ENCODE measurements at places on chromosomes 11 and 22.

DNA sequence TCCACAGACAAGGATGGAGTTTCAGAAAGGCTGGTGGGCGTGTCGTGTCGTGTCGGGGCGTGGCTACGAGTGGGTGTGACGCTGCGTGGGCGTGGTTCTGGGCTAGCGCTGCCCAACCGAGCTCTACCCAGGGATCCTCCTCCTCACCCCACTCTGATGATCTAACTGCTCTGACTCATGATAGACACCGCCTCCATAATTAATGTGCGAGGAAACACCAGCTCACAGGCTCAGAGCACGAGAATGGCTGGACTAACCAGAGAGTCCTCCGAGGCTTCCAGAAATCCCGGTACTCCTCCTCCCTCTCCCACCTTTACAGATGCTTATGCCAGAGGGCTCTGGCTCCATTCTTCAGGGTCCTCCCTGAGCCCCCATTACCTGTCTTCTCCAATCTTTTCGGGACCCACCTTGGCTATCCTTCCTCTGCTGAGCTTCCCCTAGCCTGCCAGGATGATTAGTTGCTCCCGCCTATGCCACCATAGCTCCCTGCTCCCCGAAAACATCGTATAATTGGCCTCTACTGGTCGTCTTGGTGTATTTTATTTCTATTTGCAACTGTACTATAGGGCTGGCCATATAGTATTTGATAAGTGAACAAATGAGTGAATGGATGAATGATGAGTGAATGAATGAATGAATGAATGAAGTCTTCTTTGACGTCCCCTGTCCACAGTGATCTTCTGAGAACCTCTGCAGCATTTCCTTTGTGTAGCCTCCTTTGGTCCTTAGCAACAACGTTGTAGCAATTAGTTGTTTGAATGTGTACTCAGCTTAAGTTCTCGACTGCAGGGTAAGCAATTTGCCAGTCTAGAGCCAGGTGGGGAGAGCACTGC, 21.7 kb downstream of the TMPRSS13 start:
- DNase-seq, result peak; percentile 87

DNA sequence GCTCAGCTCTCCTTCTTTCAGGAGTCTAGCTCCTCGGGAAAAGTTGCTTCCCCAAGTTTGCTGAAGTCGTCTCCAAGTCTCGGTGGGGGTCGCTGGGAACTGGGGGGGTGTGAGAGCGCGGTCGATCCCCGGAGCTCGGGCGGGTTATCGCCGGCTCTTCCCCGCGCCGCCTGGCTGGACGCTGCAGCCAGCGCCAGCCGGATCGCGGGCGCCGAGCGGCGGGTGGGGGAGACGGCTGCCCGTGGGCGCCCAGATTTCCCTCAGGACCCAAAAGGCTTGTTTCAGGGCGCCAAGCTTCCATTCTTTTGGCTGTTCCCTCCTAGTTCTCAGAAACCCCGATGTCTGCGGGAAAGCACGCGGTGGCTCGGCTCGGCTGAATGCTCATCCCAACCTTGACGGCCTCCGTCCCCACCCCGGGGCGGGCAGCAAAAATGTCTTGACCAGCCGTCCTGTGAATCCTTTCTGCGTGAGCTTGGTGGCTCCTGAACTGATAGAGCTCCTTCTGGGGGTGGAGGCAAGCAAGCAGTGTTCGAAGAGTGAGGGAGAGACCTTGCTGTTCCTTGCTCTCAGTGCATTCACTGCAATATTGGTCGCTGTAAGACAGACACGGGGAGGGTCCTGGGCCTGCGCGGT, 1.7 kb downstream of the ZBTB16 start:
- no peak for DNase-seq

DNA sequence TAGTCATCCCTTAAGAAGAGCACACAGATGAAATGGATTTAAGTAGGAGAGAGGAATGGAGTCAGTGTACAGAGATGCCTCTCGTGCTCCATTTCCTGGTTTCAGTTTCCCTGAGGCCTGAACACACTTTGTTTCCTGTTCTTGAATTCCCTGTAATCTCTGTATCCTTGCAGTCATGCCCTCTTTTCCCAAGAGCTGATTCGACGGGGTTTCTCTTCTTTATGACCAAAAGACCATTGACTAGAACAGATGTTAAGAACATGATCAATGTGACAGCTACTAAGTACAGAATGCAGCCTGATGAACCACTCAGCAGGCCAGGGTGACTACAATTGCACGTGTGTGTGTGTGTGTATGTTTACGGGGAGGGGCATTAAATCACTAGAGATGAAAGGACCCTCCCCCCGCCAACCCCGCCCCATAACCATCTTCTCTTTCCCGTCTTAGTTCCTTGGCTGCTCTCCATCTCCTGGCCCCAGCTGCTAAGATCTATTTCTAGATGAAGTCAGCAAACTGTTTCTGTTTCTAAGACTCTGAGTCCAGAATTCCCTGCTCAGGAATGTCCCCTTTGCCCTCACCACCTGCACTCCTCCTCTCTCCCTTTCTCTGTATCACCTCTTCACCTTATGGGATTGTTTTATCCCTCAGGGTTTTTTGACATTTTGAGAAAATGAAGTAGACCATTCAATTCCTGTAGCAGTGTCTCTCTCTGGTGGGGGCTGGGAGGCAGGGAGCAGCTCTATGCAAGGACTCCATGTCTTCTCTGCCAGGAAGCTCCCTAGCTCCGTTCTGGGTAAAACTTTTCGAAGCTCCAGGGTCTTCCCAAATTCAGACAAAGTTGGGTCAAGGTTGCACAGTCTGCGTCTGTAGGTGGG, 26.0 kb downstream of the SLC22A6 start:
- no peak for DNase-seq

- DNase-seq, result peak; percentile 24
These were observed 5.8 kb downstream of the SHANK2 start for GRCh38 chr11:71246559-71246958.

DNA sequence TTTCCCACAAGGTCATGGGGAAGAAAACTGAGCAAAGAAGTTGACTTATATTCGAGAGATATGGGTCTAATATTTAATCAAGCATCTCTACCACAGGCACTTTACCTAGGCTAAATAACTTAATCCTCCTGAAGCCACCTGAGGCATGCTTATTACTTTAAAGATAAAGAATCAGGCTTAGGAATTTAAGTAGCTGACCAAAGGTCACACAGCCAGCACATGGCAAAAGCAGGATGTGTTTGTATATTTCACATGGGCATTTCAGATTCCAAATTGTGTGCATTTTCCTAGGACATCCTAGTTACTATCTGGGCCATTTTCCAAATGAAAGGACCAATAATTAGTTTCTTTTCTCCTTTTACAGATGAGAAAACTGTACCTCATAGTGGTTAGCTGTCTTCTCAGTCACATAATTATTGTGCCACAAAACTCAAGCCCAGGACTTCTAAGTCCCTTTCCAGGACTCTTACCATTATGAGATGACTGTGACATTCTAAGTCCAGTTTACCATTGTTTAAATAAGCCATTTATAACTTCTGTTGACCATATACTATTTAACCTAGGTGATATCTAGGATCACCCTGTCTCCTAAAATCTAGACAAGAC, 112.1 kb upstream of the ZC3H12C start:
- no peak for DNase-seq

GRCh38 chr11:111179184-111179910, 66.2 kb upstream of the POU2AF2 start:
- no peak for DNase-seq

DNA sequence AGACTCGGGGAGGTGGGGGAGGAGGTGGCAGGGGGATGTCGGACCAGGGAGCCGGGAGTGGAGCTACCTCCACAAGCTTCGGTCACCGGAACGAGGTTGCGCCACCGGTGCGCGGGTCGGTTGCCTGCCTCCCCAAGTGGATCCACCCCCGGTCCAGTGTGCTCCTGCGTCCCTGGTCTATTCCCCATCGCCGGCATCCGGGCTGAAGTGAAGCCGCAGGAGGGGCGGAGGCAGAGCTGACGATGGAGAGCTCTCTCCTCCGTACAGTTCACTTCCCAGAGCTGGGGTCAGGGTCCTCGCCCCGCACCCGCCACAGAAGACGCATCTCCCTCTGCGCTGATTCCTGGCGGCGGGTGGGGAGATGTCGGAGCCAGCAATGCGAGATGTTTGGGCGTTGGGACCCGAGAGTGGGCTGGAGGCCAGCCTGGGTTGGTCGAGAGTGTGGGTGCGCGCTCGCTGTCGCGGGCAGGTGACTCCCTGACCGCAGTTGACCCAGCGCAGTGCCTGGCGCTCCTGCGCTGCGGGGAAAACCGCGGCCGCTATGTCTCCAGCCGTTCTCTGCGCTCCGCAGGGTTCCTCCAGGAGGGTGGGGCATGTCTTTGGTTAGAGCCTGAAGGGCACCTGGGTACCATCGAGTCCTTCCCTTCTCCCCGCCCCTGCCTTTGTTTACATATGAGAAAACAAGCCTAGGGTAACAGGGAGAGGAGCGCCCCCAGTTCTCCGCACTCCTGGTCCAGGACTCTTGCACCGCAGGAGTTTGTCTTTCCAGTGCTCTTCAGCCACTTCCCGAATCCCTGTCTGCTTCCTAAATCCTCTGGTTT, 1.7 kb downstream of the C11orf96 start:
- DNase-seq, result peak; percentile 84

GRCh38 chr11:119626871-119627270, 102.1 kb downstream of the NECTIN1 start:
- DNase-seq, result no peak

DNA sequence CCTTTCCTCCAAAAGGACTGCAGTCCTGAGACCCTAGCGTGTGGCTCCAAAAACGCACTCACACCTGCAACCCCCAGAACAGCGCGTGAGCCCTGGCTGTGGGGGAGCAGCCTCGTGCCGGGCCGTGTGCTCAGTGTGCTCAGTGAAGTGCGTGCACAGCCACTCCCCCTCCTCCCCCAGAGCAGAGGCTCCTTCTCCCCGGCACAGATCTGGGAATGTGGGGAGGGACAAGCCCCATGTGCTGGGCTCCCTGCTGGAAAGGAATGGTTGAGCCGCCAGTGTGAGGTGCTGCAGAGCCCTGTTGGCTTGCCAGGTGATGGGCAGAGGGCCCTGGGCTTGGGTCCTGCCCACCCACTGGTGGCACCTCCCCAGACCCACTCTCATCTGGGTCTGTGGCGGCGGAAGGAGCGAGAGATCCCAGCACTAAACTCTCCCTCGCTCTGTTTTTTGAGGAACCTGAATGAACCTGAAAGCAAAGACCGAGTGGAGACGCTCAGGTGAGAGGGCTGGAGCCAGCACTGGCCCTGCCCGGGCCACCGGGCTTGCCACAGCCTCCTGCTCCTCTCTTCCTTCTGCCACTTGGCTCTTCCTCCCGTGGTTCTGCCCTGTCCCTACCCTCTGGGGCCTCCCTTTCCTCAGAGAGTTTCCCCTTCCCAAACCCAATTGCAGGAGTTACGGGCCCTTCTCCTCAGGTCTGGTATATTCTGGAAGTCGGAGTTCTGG, 9.0 kb downstream of the RCOR2 start:
- no peak for DNase-seq

DNA sequence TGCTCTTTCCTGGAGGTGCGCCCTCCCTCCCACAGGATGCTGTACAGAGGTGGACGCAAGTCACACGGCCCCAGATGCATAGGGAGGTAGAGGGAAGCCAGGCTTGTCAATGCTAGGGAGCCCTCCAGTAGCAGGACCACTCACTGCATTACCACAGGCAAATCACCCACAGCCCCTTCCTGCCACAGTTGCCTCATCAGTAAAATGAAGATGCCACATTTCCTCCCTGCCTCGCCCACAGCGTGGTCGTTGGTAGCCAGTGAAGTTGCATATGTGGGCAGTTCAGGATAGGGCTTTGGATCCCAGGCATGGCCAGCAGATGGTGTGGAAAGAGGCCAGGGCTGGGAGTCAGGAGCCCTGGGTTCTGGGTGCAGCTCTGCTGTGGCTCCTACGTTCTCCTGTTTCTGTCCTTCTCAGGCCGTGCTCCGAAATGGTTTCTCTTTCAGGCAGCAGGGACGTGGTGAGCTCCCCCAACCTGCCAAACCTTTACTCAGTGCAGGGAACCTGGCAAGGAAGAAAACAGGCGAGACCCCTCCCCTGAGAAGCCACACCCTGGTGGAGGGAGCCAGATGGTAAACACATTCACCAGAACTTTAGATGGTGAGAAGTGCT, 22.6 kb downstream of the DAGLA start:
- DNase-seq, result no peak

GRCh38 chr11:86176165-86176884, 68.2 kb upstream of the EED start:
- peak; percentile 72 for DNase-seq

- no peak for DNase-seq
These were observed 5.9 kb upstream of the APOL6 start for GRCh38 chr22:35642305-35642741.

- no peak for DNase-seq
These were observed 16.9 kb upstream of the AMOTL1 start for GRCh38 chr11:94751218-94751609.

DNA sequence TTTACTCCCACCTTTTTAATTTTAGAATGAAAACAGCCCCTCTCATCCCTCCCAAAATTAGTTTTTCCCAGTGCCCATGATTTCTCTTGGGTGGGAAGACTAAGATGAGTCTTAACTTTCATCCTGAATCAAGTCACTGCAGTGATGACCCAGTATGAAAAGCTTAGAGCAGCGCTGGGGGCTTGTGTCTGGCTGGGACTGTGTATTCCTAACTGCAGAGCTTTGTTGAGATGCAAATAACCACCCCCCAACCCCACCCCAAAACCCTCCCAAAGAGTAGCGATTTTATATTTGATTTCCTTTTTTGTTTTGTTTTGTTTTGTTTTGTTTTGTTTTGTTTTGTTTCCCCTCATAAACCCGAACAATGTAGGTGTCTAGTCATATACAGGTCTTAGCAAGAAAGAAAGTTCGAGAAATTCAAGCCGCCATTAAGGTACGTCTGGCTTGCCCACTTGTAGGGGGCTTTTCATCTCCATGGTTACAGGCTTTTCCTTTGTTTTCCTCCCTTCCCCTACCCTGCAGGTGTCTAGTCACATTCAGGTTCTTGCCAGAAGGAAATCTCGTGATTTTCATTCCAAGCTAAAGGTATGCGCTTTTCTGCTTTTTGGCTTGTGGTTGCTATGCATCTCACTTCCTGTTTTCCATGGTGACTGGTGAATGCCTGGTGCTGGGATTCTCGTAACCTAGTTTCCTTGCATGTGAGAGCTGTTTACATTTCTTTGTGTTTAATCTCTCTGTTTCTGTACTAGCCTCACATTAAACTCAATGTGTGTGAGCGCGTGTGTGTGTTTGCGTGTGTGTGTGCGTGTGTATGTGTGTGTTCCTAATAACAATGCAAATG, 144.6 kb upstream of the RASSF10 start:
- no peak for DNase-seq

DNA sequence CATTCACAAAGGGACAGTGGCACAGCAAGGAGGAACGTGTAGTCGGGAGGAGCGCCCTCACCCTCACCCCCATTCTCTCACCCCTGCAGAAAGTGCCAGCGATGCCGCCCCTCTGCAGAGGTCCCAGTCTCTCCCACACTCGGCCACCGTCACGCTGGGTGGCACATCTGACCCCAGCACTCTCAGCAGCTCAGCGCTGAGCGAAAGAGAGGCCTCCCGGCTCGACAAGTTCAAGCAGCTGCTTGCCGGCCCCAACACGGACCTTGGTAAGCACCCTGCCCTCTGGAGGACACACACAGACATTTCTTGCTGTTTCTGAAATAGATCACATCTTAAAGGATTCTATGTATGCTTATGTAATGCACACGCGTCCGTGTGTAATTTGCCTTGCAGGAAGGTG, 34.9 kb downstream of the TBC1D22A start:
- DNase-seq, result no peak
